Activated effector memory CD4-positive, alpha-beta T cell treated with Interleukin-2 at 50 U/mL for 16 hours (primary cell): ENCODE measurements at places on chromosomes 1 and 21.

- peak; percentile 49 for DNase-seq
Measured at GRCh38 chr1:58812926-58813325, 29.1 kb upstream of the JUN start.

GRCh38 chr1:152623203-152623844 is 421 bp upstream of the LCE3A start:
- no peak for DNase-seq

DNA sequence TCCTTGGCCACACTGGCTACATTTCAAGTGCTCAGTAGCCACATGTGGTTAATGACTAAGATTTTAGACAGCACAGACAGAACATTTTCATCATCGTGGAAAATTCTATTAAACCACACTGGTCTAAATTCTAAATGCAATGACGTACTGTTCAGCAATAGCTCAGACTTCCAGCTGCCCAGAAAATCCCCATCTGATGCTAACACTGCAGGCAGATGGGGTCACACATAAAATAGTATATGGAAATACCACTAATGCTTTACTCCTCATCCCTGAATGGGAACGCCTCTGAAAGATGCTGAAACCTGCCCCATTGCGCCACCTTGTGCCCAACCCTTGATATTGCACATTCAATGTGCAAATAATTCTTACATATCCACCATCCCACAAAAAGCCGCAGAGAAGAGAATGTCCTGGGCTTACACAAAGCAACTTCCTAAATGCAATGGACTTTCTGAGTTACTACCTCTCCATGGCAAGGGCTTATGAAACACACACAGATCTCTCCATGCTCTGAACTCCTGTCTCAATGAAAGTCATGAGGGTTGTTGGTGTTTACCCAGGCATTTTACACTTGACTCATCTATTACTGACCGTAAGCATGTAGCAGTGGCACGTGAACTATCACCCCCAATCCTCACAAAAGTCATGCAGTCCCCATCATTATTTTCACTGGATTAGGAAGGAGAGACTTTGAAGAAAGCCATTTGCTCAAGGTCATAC is 20.3 kb upstream of the SLC5A9 start:
- no peak for DNase-seq

DNA sequence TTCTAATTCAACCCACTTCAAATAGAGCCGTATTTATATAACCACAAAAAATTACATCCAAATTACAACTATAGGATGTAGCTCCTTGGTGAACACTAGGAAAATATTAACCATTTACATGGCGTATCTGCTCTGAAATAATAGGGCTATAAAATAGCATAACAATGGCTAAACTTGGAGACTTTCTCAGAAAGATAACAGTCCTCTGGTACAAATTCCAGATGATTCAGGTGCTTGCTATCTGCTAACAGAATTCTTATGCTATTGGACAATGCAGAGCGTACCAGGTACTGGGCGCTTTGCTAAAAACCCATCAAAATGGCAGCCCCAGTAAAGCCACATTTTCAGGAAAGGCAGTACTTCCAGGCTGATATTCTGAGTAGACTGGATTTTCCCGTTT is 209.7 kb upstream of the C8B start:
- no peak for DNase-seq

- DNase-seq: no peak
Measured at GRCh38 chr1:87151500-87152421, 176.9 kb upstream of the LMO4 start.

DNA sequence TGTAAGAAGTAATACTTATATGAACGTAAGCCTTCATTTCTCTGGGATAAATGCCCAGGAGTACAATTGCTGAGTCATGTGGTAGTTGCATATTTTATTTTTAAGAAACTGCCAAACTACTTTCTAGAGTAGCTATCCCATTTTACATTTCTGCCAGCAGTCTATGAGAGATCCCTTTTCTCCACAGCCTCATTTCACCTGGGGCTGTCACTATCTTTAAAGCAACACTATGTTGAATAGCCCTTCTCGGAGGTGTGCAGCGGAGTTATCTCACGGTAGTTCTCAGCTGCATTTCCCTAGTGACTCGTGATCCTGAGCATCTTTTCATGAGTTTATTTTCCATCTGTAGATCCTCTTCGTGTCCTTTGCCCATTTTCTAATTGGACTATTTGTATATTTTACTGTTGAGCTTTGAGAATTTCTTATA is 93.4 kb downstream of the ADARB1 start:
- no peak for DNase-seq

DNA sequence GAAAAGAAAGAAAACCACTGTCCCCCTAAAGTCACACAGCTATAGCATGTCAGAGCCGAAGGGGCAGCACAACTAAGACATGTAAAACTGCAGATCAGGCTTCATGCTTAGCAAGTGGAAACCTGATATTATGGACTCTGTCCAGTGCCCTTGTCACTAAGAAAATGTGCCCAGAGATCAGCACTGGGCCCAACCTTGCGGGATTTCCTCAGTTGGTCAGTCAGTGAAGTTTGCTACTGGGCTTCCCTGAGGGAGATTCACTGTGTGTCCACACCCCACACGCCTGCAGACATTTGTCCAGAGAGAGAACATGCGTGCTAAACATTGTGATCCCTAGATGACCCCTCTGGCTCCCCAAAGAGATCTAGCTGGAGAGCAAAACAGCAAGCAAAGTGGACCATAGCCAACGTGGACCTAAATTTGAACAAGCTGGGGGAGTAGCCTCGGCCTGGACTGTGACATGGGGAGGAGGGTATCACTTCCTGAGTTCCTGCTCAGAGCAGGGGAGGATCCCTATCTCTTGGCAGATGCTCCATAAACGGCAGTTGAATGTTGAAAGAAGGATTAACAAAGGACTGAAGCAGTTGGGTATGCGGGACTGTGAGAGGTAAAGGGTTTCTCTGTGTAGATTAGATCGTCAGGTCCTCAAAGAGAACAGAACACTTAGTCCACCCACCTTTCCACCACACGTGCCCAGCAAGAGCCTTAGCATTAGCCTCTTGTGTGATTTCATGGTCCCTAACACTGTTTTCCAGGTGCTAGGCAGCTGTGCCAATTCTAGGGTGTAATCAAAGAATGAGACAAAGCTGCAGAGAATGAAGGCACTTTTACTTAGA is 53.6 kb downstream of the GLUL start:
- no peak for DNase-seq

DNA sequence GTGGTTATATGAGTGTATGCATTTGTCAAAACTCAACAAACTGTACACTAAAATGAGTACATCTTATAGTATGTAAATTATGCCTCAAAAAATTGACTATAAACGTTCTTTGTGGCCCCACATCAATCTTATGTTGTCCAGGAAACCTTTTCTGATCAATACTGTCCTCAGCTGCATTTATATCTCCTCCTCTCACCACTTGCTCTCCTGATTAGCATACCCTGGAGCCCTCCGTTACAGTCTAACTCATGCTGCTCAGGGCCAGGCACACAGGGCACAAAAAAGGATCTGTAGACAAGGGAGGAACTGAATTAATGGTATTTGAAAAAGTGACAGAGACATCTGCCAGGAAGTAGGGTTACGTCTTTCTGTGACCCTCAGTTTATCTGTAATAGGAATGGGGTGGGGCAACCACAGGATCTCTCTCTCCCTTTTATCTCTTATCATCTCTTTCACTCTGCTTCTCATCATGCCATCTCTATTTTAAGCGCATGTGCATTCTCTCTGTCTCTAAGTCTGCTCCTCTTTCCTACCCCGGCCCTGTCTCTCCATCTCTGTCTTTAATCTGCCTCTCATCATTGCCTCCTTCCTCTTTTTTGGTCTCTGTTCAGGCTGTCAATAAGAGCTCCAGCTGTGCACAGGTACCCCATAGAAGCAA is 7.0 kb upstream of the TAL1 start:
- DNase-seq: no peak

DNA sequence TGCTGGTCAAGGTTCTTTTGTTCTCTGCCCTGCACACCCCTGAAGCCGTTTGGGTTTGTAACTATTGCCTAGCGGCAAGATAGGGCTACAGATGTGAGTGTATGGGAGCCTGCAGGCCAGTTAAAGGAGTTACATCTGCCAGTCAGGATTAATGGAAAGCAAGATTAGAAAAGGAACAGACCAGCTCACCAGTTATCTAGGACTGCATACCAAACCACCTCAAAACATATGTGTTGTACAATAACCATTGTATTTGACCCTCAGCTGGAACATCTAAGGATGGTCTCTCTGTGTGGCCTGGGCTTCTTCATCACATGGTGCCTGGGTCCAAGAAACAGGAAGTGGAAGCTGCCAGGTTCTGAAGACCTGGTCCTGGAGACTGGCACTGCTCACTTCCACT is 52.5 kb upstream of the FBXO28 start:
- DNase-seq: no peak

- DNase-seq: no peak
Measured at GRCh38 chr21:26087223-26087918, 83.2 kb downstream of the APP start.

- no peak for DNase-seq
Measured at GRCh38 chr1:211601982-211602670, 23.2 kb upstream of the SLC30A1 start.

- no peak for DNase-seq
Measured at GRCh38 chr1:235067396-235068157, 61.1 kb downstream of the TOMM20 start.

- no peak for DNase-seq
Measured at GRCh38 chr1:243748227-243748626, 101.8 kb downstream of the AKT3 start.

GRCh38 chr1:1199961-1200875 is 6.2 kb downstream of the TNFRSF18 start:
- DNase-seq: no peak

- no peak for DNase-seq
Measured at GRCh38 chr1:212518188-212519054, 85.7 kb downstream of the NENF start.

DNA sequence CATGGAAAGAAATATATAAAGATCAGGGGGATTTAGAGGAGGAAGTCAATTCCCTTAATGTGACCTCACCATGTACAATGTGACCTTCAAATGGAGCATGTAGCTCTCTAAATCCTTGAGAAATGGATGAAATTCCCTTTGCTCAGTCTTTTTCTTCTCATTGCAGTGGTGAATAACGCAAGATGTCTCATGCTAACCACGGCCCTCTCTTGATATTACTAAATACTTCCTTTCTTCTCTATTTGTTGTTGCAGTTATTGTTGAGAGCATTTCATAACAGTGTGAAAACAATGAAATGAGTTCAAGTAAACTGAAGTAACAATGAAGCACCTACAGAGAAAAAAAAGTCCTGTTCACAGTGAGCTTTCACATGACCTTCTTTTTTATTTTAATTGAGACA is 55.6 kb downstream of the ZNF281 start:
- no peak for DNase-seq

- no peak for DNase-seq
Measured at GRCh38 chr1:197965132-197965840, 48.1 kb downstream of the LHX9 start.

DNA sequence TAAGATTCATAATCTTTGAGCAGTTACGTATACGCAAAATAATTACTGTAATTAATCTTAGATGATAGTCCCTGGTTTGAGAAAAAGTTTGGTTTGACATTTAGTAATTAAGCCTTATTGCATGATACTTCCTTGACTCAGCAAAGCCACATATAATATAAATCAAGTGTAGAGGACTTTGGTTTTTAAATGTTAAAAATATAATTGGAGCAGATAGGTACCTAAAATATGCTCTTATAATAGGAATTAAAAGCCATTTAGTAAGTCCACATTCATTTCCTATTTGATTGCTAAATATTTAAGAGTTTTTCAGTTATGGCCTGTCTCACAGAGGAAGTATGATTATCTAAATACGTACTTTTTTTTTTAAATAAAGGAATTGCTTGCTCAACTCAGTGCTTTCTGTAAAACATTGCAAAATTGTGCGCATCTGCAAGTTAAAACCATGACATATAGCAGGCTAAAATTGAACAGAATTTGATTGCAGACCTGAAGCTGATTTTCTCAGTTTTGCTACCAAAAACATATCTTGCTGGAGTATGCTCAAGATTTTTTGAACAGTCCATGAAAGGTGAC is 20.4 kb downstream of the RPE65 start:
- DNase-seq: no peak

DNA sequence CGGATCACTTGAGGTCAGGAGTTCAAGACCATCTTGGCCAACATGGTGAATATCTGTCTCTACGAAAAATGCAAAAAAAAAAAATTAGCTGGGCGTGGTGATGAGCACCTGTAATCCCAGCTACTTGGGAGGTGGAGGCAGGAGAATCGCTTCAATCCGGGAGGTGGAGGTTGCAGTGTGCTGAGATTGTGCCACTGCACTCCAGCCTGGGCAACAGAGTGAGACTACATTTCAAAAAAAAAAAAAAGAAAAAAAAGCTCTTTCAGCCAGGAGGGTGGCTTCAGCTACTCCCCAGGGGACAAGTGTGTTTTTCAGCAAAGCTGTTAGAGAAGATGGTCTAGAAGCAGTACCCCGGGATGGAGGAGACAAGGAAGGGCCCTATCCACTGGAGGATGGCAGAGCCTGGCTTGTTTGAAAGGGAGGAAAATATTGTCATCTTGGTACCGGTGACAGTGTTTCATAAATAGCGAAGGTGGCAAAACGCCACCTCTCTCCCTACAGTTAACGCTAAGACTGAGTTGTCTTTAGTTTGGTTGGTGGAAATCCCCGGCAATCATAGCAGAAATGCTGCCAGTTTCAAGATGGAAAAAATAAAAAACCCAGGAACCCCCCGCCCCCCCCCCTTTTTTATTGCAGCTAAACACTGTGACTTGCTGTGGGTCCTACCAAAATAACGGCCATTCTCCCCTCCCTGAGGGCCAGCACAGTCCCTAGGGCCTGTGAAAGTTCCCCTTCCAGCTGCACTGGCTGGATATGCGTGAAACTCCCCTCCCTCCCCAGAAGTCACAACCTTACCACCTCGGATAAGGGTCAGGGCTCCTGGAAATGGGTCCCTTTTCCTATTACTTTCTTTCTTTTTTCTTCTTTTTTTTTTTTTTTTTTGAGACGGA is 3.5 kb downstream of the PIK3CD start:
- DNase-seq: peak; percentile 11

- DNase-seq: no peak
Measured at GRCh38 chr1:234433563-234434285, 45.3 kb downstream of the TARBP1 start.

- DNase-seq: no peak
Measured at GRCh38 chr1:177646757-177647730, 322.8 kb downstream of the SEC16B start.

DNA sequence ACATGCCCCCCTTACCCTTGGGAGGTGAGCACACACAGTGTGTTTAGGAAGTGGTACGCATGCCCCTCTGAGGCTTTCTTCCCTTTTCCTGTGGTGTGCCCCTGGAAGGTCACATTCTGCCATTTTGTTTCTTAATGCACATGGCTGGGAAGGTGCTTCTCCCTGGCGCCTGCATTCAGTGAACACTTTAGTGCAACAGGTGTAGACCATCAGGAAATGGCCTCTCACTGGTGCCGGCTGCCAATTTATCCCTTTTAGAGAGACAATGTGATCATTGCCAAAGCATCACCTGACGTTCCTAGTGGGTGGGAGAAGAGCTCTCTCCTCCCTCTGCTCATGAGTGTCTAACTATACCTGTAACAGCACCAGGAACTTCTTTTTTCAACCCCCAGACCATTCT is 51.8 kb upstream of the PDE9A start:
- no peak for DNase-seq

- DNase-seq: no peak
Measured at GRCh38 chr1:158116311-158117167, 64.2 kb upstream of the CD1D start.
